ENCODE measurements at places on chromosomes 2 and 18. TPM values are rescaled to one million over a fixed set of nuclear protein-coding genes. Genes with fewer than 3 reads are reported as not detected.

The SEH1L gene
- 55.2 TPM for total RNA-seq

The IL36A gene
- total RNA-seq: not detected

The SLC30A3 gene
- not detected for total RNA-seq

The IRS1 gene
- total RNA-seq: 23.9 TPM

The ANKRD30BL gene
- total RNA-seq: not detected

The UPP2 gene
- total RNA-seq: not detected

The ZBTB7C gene
- total RNA-seq: under 0.01 TPM

The MEIS1 gene
- total RNA-seq: 9.0 TPM

The CERKL gene
- not detected for total RNA-seq

The RAB6C gene
- not detected for total RNA-seq

The OTOS gene
- total RNA-seq: not detected

The ANKRD44 gene
- 0.99 TPM for total RNA-seq

The UGT1A1 gene
- 0.31 TPM for total RNA-seq

The CYTIP gene
- total RNA-seq: not detected

The RFTN2 gene
- not detected for total RNA-seq

The CYP27C1 gene
- total RNA-seq: 6.4 TPM

The HOXD3 gene
- total RNA-seq: 0.32 TPM

The MROH2A gene
- total RNA-seq: 0.11 TPM

The SF3B1 gene
- total RNA-seq: 128 TPM

The RNF125 gene
- 1.7 TPM for total RNA-seq

The CYP1B1 gene
- 0.25 TPM for total RNA-seq

The ZNF396 gene
- 0.42 TPM for total RNA-seq

The ABCG8 gene
- not detected for total RNA-seq

The C2orf66 gene
- total RNA-seq: 0.14 TPM

The SLC35F6 gene
- total RNA-seq: 53.8 TPM

The ALPG gene
- total RNA-seq: not detected

The RND3 gene
- 61.3 TPM for total RNA-seq

The TRAPPC8 gene
- total RNA-seq: 29.5 TPM
